Stimulated activated CD4-positive, alpha-beta T cell treated with anti-CD3 and anti-CD28 coated beads, Interleukin-4, amount 100 ng/mL, for 4 hours (primary cell): ENCODE measurements at places on chromosomes 1 and 21.

DNA sequence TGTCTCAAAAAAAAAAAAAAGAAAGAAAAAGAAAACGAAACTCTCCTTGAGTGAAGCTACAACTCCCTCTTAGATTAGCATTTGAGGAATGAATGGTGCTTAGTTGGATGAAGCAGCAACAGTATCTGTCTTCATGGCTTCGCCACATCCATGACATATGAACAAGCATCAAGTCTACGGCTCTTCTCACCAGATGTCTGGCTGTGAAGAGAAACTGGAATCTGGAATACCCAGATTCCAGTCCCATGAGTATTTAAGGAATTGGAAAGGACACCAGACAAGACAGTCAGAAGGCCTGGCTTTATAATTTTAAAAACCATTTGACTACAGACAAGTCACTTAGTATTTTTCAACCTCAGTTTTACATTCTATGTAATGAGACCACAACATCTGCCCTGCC lies 38.0 kb upstream of the TADA1 start:
- no peak for DNase-seq

- DNase-seq: no peak
Observed at GRCh38 chr1:115069659-115070308, 19.5 kb downstream of the TSPAN2 start.

DNA sequence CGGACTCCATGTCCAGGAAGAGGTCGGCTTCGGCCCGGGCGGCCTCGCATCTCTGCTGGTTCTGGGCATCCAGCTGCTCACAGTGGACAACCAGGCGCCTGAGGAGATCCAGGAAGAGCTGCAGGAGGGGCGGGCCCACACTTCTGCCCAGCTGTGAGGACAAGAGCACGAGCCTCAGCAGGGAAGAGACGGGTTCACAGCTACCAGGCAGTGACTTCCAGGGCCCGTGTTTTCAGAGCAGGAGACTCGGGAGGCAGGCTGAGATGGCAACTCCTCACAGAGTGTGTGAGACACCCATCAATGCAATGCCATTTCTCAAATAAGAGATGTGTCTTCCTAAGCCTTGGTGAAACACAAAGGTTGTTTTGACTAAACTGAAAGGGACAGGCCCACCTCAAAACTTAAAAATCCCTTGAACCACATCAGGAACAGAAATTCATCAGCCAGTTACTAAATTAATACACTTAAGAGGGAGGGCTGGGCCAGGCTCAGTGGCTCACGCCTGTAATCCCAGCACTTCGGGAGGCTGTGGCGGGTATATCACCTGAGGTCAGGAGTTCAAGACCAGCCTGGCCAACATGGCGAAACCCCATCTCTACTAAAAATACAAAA lies 43.4 kb downstream of the URB1 start:
- DNase-seq: no peak

- no peak for DNase-seq
Observed at GRCh38 chr1:63143482-63143881, 178.9 kb upstream of the FOXD3 start.

DNA sequence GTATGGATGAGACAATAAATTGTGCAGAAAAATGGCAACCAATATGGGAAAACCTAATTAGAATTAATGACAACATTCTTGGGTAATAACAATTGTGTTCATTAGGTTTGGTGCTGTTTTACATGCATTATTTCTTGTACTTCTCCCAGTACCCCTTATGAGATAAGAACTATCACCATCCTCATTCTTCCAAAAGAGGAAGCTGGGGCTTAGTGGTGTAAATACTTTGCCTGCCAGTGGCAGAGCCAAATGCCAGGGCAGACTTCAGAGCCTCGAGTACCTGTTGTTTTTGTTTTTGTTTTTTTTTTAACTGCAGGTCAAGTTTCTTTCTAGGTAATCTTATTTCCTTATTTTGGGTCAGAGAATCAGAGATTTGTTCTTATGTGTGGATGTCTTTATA lies 206.4 kb downstream of the RHOU start:
- no peak for DNase-seq

DNA sequence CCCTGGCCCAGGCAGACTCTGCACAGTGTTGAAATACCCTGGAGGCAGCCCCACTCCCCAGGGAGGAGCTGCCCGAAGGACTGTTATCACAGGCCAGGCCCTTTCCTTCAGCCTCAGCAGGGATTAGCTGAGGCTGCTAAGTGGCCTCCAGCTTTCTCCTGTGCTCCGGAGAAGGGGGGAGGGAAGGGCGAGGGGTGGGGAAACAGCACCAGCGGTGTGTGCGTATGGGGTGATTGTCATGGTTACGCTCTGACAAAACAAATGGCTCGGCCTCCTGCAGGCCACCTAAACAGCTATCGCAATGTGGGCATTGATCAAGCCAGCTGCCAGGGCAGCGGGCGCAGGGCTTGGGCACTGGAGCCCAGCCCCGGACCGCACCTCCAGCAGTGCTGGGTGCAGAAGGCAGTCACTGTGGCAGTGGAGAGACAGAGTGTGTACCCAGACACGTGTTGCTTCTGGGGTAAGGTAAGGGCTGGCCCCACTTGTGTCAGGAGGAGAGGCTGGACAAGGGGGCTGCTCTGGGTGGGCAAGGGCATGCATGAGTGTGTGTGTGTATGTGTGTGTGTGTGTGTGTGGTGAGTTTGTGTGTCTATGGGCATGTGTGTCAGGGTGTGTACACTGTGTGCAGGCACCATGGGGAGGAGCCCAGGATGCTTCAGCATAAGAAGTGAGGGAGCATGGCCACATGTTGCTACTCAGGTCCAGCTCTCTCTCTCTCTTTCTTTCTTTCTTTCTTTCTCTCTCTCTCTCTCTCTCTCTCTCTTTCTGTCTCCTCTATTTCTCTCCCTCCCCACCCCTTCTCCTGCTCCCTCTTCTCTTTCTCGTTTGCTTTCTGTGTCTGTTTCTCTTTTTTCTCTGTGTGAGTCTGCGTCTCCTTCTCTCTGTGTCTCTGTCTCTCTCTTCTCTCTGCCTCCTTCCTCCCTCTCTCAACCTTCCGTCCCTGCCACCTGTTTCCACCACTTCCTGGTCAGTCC lies at the start of gene VWA5B1:
Gene VWA5B1, plus strand, starts transcription at position 252 of the 974 bp plus-strand sequence. CDS start 19,727 bp downstream, outside the sequence.
- DNase-seq: no peak

DNA sequence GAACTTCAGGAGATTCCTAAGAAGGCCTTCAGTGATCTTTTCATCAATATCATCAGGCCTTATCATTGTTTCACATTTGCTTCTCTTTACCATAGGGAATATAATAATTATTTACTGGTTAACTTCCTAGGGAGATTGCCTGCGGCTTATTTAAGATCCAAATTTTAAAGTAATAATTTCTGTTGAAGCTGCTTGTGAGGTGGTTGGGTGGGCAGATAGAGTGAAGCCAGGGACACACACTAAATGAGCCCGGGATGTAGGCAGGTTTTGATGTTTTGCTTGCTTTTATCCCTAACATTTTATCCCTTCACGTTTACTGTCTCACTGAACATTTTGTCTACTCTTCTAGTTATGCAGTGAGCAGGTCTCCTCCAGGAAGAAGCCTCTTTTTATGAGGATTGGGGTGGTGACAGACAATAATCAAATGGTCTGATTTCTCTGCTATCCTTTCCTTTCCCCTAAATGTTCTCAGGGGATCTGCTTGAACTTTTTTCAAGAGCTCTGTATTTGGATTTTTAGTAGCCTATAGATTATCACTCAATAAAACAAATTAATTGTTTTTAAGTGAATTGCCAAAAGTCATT lies 164.7 kb downstream of the RUNX1 start:
- DNase-seq: no peak

DNA sequence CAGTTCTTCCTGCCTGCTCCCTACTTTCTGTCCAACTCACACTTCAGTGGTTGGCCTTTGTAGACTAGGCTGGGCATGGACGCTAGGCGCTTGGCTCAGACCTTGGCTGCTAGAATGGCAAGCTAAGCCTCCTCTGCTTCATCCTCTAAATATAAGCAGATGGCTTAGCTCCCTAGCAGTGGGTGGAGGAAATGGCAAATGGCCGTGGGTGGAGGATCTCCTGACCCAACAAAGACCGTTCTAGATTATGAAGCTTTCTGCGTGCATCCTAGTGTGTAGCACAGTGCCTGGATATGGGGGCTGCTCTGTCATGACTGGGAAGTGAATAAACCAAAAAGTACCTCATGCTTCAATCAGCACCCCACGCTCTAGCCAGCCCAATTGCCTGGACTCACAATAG lies 10.4 kb upstream of the ETV3L start:
- no peak for DNase-seq

- DNase-seq: no peak
Observed at GRCh38 chr1:161226320-161226711, 456 bp downstream of the TOMM40L start.

GRCh38 chr1:9633493-9633892 lies 18.0 kb upstream of the PIK3CD start:
- DNase-seq: no peak

DNA sequence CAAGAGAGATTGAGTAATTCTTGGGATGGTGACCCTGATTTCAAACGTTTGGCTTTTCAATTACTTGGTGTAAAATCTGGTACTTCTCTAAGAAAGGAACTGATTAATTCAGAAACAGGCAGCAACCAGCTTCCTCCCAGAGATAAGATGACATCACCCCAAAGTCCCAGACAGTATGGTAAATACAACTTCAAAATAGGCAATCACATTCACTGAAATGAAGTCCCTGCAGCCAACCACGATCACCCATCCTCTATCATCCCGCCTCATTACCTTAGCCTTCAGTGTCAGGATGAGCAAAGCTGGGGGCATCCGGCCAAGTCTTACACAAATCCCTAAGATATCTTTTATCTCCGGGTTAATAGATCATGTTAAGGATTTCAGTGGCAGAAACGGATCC lies 26.4 kb upstream of the RUNX1 start:
- no peak for DNase-seq

DNA sequence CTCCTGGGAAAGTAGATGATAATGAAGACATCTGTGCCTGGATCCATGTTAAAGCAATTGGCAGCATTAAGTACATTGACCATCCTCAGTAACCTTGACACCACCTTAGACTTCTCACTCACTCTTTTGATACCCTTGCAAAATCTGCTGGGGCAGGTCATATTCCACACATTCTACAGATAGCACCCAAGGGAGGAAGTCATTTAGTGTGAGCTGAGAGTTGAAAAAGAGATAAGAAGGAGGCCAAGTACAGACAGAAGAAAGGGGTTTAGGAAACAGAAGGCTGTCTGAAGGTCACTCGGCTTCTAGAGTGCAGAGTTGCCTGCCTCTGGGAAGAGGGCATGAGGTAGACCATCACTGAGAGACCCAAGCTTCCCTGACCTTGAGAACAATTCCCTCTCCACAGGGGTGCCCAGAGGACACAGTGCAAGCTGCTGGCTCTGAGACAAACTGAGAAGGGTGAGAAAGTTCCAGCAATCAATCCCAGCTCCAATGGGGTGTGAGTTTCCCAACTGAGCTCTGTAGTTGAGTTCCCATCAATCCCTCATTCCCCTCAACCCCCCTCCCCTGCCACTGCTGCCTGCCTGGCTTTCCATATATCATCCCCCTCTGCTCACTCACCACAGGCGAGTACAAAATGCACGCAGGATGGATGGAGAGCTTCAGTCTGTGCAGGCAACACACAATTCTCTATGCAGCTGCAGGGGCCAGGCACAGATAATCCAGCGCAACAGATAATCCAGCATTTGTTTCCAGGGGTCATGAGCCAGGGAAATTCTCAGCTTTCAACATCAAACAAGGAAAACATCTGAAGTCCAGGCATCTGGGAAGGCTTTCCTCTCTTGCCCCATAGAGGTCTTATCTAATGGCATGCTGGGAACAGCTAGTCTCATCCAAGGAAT lies 7.4 kb upstream of the MOB3C start:
- no peak for DNase-seq

- DNase-seq: no peak
Observed at GRCh38 chr1:47186267-47187185, 3.3 kb downstream of the PDZK1IP1 start.

GRCh38 chr1:4599521-4599920 lies 54.9 kb upstream of the AJAP1 start:
- no peak for DNase-seq

DNA sequence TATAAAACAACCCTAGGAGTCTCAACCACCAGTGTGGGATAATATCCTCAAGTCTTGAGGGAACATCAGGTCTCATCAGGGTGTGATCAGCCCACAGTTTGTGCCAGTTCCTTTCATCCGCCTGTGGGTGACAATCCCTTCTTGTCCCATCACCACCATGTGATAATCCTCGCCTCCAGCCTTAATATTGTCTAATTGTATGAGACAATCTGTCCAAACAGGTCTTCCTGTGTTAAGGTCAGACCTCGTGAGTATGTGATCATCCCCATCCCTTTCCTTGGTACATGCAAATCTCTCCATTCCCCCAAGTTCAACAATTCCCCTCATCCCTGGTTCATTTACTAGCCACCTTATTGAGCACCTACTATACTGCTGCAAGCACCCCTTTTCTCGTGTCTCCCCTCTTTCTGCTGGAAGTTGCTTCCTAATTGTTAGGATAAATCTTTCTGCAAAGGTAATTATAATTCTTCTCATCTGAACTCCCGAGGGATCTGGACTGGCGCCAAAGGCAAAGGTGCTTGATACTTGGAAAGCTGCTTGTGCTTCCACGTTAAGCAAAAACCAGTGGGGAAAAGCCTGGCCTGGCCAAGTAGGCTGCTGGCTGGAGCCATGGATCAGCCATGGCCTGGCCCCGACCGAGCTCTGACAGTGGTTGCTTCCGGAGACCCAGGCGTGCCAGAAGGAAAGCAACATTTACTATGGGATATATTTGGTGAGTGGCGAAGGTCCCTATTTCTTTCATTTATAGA lies 92.5 kb downstream of the RNF220 start:
- no peak for DNase-seq

- DNase-seq: no peak
Observed at GRCh38 chr1:111179968-111180533, 20.4 kb downstream of the DENND2D start.

GRCh38 chr1:95742591-95743089 lies 508.6 kb downstream of the RWDD3 start:
- no peak for DNase-seq

DNA sequence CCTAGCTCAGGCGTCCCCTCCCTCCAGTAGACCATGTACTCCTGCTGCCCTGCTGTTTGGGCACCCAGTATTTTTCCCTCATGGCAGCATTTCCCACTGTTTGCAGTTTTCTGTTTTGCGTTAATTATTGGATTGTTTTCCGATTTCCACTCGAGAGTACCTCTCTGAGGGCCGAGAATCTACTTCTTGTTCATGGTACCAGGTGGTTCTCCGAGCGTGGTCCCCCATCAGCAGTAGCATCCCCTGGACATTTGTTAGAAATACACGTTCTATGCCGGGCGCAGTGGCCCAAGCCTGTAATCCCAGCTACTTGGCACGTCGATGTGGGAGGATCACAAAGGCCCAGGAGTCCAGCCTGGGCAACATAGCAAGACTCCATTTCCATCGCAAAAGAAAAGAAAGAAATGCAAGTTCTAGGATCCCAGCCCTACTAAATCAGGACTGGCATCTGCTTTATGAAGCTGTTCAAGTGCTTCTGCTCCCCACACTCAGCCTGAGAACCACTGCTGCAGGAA lies 690 bp downstream of the RRP1 start:
- no peak for DNase-seq

DNA sequence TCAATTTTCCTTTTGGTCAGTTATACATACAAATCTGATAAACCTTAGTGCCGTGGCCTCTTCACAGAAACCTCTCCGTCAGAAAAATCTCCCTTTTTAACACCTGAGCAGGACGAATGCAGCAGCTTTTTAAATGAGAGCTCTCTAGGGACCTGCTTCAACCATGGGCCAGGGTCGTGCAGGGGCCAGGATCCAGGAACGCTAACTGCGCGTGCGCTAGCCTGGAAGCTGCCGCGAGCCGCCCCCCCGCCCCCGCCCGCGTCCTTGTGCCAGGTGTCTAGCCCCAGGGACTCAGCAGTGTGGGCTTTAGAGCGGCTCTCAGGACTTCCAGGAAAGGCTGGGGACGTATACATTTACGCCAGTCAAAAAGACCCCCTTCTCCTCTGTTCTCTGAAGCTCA lies 136.8 kb upstream of the FMN2 start:
- no peak for DNase-seq
